ENCODE measurements at places on chromosomes 16 and 17.

DNA sequence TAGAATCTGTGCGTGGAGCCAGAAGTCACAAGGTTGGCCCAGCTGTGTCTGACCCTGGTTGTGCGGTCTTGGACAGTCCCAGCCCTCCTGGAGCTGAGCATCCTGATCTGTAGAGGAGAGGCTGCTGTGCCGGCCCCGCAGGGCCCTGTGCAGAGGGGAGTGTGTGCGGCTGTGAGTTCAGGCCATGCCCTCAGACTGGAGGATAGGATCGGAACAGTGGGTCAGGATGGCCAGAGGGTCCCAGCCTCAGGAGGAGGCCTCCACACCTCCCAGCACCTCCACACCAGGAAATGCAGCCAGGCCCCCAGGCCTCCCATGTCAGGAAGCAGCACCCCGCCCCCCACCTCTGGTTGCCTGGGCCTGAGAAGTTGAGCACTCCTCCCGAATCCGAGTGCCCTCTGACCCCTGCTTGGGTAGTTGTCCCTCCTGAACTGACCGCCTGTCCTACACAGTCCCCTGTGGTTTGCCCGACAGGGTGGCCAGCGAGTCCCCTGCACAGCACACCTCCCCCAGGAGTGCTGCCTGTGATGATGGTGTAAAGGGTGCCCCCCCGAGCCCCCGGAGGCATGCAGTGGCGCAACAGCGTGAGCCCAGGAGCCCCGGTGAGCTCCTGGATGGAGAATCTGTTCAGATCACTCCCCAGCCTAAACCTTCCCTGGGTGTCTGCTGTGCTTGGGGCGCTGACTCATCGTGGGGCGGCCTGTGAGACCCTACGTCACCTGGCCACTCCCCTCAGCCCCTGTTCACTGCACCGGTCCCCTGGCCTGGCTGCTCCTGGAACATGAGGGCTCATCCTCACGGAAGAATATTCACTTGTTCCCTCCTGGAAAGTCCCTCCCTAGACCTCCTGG is 285.2 kb downstream of the SEC14L1 start:
- DNase-seq = peak; percentile 71
- no peaks in the 10 kb centered on the region for H3K36me3 ChIP-seq
- H3K4me1 ChIP-seq = peaks cover 74% of the 10 kb centered on the region

GRCh38 chr17:58303971-58304749 is 23.4 kb upstream of the MPO start:
- DNase-seq = peak; percentile 64
- no peaks in the 10 kb centered on the region for H3K27me3 ChIP-seq
- H3K27ac ChIP-seq = no peak overlapping the region
- no peaks in the 10 kb centered on the region for H3K4me1 ChIP-seq
- no peak overlapping the region for H3K4me3 ChIP-seq

DNA sequence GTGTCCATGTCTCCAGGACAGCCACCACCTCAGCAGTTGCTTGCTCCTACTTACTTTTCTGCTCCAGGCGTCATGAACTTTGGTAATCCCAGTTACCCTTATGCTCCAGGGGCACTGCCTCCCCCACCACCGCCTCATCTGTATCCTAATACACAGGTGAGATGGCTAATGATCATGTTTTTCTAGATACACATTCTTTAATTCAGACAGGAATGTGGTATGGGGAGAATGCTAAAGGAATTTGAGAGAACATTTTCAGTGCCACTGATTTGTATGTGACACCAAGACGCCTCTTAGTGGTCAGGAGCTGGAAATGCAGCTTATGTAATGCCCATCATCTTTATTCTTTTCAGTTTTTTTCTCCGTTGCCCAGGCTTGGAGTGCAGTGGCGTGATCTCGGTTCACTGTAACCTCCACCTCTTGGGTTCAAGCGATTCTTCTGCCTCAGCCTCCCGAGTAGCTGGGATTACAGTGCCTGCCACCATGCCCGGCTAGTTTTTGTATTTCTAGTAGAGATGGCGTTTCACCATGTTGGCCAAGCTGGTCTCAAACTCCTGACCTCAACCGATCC is 8.9 kb upstream of the RAPGEFL1 start:
- H3K27ac ChIP-seq = peak overlapping the region; percentile 15
- no peaks in the 10 kb centered on the region for H3K27me3 ChIP-seq
- no peak overlapping the region for H3K4me3 ChIP-seq
- no peak for DNase-seq

GRCh38 chr16:73408716-73409115 is 360.8 kb upstream of the ZFHX3 start:
- H3K27ac ChIP-seq = no peak overlapping the region
- H3K36me3 ChIP-seq = no peaks in the 10 kb centered on the region
- H3K27me3 ChIP-seq = no peaks in the 10 kb centered on the region
- no peak for DNase-seq
- H3K4me1 ChIP-seq = no peaks in the 10 kb centered on the region

DNA sequence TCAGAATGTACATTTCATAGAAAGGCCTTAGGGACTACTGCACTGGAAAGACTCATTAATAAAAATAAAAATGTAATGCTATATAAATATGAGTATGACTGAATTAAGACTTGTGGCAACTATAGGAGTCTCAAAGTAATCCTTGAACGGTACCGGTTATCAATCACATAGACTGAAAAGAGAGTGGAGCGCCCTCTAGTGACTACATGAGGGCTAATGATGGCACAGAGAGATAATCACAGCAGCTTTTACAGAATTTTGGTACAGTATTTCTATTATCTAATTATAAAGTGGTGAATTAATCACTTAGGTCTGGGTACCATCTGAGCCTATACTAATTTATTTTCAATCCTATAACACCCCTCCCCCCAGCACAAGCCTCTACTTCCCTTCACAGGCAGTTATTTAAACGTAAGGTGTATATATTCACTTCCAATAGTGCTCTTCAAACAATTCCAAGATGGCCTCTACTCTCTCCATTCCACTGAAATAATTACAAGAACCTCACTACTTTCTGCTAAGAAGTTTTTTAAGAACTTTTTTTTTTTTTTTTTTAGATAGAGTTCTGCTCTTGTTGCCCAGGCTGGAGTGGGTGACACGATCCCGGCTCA is 40.7 kb upstream of the ANKFY1 start:
- no peak overlapping the region for H3K4me3 ChIP-seq
- H3K27ac ChIP-seq = no peak overlapping the region
- peaks cover 9% of the 10 kb centered on the region for H3K4me1 ChIP-seq

DNA sequence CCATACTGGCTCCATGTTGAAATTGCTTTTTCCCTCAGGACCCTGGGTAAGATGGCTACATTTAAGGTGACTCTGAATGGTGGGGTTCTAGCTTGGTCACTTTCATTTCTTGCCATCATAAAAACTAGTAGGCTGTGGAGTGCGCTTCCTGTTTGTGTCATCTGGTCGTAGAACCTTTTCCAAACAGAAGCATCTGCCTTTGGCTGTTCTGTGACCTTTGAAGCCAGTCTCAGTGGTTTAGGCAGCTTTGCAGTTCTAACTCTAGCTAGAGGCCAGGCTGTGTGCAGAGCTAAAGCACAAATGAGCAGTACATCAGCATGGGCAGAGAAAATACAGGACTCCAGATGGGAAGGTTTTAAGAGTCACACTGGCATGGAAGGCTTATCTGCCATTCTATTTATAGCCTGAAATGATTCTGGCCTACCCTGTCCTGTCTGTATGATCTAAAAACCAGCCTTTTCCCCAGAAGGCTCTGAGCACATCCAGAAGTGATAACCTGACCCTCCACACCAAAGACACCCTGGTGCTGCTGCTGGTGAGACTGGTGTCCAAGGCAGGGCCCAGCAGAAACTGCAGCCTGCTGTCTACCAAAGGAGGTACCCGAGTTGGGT is 8.6 kb downstream of the ESRP2 start:
- peaks cover 22% of the 10 kb centered on the region for H3K36me3 ChIP-seq
- no peaks in the 10 kb centered on the region for H3K27me3 ChIP-seq
- peaks cover 38% of the 10 kb centered on the region for H3K4me1 ChIP-seq
- H3K4me3 ChIP-seq = peak overlapping the region; percentile 40
- peak overlapping the region; percentile 86 for H3K27ac ChIP-seq
- DNase-seq = peak; percentile 27

DNA sequence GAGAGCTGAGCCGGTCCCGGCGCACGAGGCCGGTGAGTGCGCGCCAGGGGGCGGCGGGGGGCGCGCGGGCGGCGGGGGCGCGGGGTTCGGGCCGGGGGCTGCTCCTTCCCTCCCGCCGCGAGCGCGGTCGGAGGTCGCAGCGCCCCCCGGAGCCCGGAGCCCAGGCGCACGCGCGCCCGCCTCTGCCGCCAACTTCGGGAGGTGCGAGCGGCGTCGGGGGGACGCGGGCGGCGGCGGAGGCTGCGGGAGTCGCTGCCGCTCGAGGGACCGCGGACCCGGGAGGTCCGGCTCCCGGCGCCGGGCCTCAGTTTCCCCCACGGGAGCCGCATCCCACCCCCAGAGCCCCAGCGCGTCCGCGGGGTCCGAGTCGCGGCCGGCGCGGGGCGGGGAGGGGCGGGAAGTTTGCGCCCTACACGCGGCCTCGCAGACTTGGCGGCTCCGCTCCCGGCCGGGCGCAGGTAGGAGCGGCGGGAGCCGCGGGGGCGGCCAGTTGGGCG is at the start of gene PRR35:
Gene PRR35, plus strand, starts transcription at position 191 of the 497 bp plus-strand sequence. CDS start 2,901 bp downstream, outside the sequence.
- no peak within 1 kb of the TSS for H3K4me3 ChIP-seq
- no peaks in the 10 kb centered on the region for H3K36me3 ChIP-seq
- no peak within 1 kb of the TSS for H3K27ac ChIP-seq
- no peak for DNase-seq
- H3K27me3 ChIP-seq = peaks cover 13% of the 10 kb centered on the region

- H3K4me1 ChIP-seq = no peaks in the 10 kb centered on the region
- H3K36me3 ChIP-seq = no peaks in the 10 kb centered on the region
- DNase-seq = no peak
- H3K27me3 ChIP-seq = peaks cover 3% of the 10 kb centered on the region
- no peak overlapping the region for H3K27ac ChIP-seq
- no peak overlapping the region for H3K4me3 ChIP-seq
These were observed 242.6 kb upstream of the CIBAR2 start for GRCh38 chr16:85354686-85355514.

DNA sequence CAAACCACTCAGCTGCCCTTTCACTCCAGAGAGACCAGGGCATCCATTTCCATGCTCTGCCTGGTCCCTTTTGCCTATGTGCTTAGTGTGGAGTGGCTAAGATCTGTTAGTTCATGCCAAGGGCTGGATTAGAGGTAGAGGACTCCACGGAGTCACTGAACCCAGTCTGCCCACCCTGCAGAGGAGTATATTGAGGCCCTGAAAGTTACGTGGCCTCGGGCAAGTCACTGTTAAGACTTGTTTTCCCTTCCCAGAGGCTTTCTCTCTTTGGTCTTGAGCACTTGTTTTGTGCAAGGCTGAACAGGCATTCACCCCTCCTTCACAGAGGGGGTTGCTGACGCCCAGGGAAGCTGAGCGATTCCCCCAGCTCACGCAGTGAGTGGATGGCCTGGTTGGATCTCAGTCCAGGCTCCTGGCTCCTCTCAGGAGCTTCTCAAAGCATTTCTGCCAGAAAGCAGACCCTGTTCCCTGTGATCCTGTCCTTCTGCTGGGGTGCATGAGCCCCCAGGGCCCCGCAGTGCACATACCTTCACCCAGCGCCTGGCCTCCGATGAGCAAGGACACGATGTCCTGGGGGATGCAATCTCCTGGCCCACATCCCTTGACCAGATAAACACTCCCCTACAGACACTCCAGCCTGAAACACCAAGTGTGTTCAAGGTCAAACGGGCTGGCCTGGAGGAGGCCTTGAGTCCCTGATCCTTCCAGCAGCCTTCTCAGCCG is 153.4 kb upstream of the GSE1 start:
- no peak overlapping the region for H3K27ac ChIP-seq
- peaks cover 17% of the 10 kb centered on the region for H3K4me1 ChIP-seq
- no peaks in the 10 kb centered on the region for H3K36me3 ChIP-seq
- H3K27me3 ChIP-seq = peaks cover 17% of the 10 kb centered on the region

- no peak overlapping the region for H3K4me3 ChIP-seq
- H3K27me3 ChIP-seq = peaks cover 5% of the 10 kb centered on the region
- DNase-seq = no peak
- no peaks in the 10 kb centered on the region for H3K36me3 ChIP-seq
These were observed 26.8 kb downstream of the IGFBP4 start for GRCh38 chr17:40469805-40470675.

DNA sequence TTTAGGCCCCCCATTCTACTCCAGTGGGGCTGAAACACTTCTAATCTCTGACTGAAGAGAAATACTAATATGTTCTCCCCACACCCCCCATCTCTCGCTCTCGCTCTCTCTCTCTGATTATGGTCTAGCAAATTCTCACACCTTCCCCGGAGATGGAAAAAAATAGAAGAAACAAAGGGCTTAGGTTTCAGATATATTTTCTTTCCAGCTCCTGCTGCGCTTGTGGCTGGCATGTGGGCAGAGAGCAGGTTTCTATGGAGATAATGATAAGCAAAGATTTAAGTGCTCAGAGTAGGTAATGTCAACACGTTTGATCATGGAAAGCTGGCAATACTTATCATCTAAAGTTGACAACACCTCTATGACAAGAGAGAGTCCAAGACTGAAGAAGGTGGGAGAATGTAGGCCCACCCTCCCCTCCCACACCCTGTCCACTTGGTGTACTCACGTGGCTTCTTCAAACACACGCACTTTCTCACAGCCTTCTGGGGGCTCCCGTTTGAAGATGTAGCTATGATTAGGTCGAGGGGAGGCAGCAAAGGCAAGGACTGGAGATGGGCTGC is 8.0 kb upstream of the SLC35B1 start:
- no peaks in the 10 kb centered on the region for H3K27me3 ChIP-seq
- H3K36me3 ChIP-seq = peaks cover 47% of the 10 kb centered on the region
- H3K4me1 ChIP-seq = peaks cover 46% of the 10 kb centered on the region
- peak; percentile 60 for DNase-seq

DNA sequence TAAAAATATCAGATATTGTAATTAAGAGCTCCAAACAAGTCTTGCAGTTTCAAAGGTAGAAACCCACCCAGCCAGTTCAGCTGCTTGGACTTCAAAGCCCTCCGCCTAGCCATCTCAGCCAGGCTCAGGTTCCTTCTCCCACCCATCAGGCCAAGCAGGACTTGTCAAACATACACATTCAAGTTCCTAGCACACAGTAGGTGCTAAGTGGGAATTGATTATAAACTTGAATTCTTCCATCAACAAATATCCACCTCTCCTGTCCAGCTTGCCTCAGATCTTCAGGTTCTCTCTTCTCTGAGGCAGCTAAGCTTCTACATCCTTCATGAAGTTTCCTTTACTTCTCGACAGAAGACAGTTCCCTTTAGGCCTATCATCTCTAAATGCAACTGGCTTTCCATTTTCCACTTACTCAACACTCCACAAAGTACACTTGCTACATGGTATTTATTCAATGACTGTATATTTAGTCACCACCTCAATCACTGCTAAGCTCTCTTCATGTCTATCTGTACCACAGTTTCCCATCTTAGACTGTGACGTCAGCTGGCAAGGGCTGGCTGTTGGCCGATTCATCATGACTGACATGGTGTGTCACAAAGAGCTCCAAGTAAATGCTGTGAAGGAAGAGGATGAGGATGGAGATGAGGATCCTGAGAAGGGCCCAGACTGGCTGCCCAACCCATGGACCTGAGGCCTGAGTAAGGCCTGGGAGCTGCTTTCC is 13.3 kb upstream of the COG7 start:
- no peak overlapping the region for H3K4me3 ChIP-seq
- H3K27ac ChIP-seq = peak overlapping the region; percentile 10
- no peak for DNase-seq
- H3K36me3 ChIP-seq = peaks cover 25% of the 10 kb centered on the region
- no peaks in the 10 kb centered on the region for H3K4me1 ChIP-seq
- H3K27me3 ChIP-seq = no peaks in the 10 kb centered on the region

- H3K4me3 ChIP-seq = peak overlapping the region; percentile 75
- H3K4me1 ChIP-seq = peaks cover 27% of the 10 kb centered on the region
- H3K27ac ChIP-seq = peak overlapping the region; percentile 48
- H3K36me3 ChIP-seq = no peaks in the 10 kb centered on the region
These were observed 15.4 kb upstream of the ZNF287 start for GRCh38 chr17:16584273-16584995.

All from activated naive CD8-positive, alpha-beta T cell treated with anti-CD3 and anti-CD28 coated beads, Interleukin-2, amount 50 U/mL, for 24 hours (primary cell).